ENCODE measurements at places on chromosomes 3 and 15.

DNA sequence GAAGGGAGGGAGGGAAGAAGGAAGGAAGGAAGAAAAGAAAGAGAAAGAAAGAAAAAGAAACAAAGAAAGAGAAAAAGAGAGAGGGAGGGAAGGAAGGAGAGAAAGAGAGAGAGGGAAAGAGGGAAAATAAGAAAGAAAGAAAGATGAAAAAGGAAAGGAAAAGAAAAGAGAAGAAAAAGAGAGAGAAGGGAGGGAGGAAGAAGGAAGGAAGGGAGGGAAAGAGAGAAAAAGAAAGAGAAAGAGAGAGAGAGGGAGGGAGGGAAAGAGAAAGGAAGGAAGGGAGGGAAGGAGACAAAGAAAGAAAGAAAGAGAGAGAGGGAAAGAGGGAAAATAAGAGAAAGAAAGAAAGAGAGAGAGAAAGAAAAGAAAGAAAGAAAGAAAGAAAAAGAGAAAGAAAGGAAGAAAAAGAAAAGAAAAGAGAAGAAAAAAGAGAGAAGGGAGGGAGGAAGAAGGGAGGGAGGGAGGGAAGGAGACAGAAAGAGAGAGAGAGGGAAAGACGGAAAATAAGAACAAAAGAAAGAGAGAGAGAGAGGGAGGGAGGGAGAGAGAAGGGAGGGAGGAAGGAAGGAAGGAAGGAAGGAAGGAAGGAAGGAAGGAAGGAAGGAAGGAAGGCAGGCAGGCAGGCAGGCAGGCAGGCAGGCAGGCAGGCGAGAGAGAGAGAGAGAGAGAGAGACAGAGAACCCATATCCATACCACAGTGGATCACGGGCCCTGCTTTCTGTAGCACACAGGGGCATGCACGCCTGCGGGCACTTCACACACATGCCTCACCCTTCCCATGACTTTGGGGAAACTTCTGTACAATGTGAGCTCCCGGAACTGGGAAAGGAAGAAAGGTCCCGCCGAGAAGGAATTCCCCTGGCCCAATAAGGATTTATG, 52.5 kb downstream of the ADCY5 start:
- no peak for DNase-seq

DNA sequence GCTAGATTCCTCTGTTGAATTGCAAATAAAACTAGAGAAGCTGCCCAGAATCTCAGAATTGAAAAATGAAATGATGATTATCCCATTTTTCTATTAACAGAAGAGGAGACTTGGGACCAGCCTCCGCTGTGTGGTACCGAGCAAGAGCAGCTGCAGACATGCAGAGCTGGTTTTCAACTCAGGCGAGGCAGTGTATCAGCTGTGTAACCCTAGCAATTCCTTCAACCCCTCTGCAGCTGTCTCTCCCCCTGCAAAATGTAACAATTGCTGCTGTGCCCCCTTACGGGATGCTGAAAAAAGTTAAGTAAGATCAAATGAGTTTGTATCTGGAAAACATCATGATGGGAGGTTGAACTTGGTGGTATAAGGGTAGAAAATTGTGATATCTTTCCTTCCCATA, 98.5 kb upstream of the C3orf80 start:
- DNase-seq, result no peak

- DNase-seq, result no peak
Observed at GRCh38 chr15:85142312-85142711, 160.7 kb downstream of the PDE8A start.

DNA sequence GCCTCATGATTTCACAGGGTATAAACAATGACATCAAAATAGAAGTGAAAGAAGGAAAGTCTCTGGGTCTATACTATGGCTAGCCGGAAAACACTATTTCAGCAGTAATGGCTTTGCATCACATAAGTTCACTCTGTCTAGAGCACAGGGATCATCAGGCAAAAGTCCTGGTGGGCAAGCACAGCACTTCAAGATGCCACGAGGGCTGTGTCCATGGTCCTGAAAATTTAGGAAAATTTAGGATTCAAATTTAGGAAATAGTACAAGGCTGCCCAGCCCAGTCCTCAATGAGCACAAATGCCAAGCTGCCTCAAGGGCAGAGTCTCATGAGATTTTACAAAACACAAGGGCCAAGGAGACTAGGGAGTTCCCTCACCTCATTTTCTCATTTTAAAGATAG, 54.1 kb downstream of the RORA start:
- DNase-seq, result no peak

- no peak for DNase-seq
Observed at GRCh38 chr15:52256930-52257733, 38.5 kb downstream of the MYO5C start.

DNA sequence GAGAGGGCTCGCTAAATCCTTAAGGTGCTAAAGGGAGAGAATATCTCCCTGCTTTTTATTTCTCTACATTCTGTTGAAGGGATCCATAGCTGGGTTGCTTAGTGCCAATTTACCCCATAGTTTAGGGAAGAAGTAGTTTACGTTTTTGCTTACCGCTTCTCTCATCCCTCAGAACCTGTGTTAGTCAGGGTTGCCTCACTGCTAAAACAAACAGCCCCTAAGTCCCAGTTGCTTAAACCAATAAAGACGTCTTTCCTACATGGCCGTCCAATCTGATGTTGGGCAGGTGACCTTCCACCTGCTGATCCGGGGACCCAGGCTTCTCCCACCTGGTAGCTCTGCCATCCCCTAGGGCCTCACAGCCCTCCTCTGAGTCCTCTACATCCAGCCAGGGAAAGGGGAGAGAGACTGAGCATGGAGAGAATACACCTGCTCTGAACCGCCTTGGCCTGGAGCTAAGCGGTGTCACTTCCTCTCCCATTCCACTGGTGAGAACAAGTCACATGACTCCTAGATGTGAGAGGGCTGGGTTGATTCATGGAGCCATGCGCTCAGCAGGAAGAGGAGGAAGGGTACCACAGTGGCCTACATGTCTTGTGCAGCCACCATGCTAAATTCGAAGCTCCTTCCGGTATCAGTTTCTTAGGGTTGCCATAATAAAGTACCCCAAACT, 26.3 kb downstream of the DNASE1L3 start:
- DNase-seq, result no peak

DNA sequence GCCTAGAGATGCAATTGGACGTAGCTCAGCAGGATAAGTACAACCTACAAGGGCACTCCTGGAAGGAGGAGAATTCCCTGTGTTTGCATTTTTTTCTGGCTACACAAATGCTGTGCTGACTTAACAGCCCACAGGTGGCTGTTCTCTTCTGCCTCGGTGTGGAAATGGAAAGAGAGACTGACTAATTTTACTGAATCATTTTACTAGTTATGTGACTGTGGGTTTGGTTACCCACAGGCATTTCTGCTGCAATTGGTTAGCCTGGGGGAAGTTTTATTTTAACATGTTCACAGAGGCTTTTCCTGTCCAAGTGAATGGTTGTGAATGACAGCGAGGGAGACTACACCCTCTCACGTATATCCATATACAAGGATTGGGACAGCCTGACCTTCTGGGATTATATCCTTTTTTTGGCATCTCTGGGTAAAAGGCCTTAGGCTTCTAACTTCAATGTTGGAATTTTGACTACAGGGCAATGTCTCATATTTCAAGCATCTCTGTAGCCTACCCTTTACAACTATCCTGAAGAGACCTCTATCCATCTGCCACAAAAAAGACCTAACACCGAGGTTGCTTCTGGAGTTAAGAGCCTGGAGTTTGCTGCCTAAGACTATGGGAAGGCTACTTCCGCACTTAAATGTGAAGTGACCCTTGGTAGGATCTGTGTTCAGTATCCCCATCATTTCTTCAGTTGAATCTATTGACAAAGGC, 67.2 kb upstream of the TP63 start:
- DNase-seq, result no peak

DNA sequence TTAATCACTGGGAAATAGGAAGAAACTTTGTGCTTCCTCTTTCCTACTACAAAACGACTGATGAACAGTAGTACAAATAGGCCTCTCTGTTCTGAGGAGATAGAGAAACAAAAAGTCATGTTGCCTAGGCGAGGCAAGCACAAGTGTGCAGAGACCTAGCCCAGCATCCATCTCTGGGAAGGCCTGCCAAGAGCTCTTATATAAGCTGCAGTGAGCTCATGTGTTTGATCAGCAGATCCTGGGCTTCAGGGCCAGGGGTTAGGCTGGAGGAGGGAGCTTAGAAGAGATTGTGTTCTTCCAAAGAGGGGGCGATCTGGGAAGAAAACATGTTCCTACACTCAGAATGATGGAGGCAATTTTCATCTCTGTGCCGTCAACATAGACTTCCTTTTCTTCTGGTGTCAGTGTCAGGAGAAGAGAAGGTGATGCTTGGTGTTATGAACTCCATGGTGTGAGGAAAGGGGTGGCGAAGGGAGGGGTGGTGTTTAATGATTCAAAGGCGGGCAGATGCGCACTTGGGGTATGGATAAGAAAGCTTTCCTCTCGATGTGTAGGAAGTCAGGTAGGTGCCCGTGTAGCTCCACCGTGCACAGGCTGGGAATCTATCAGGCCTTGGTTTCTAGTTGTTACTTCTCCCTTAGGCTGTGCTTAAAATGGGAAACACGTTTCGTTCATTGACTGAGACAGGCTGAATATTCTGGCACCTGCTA, 29.5 kb upstream of the ETV5 start:
- DNase-seq, result no peak

DNA sequence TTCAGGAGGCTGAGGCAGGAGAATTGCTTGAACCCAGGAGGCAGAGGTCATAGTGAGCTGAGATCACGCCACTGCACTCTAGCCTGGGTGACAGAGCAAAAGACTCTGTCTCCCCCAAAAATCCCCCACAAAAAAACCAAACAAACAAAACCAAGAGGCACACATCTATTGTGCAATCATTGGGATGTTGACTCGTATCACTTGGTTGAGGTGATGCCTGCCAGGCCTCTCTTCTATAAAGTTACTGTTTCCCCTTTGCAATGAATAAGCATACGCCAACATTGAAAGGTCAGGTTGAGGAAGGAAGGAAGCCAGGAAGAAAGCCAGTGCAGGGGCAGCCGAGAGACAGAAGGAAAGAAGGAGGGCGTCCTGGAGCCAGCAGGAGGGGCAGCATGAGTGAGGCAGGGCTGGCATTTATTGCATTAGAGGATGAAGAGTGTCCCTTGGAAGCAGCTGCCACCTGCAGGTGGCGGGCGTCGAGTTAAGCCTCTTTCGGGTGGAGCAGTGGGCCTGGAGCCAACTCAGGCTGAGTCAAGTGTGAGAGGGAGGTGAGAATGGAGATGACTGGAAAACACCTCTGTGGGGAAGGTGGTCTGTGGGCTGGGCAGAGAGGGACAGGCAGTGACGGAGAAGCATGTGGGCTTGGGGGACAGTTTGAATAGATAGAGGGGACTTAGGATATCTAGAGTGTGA, 8.3 kb upstream of the CSPG4 start:
- peak; percentile 38 for DNase-seq

DNA sequence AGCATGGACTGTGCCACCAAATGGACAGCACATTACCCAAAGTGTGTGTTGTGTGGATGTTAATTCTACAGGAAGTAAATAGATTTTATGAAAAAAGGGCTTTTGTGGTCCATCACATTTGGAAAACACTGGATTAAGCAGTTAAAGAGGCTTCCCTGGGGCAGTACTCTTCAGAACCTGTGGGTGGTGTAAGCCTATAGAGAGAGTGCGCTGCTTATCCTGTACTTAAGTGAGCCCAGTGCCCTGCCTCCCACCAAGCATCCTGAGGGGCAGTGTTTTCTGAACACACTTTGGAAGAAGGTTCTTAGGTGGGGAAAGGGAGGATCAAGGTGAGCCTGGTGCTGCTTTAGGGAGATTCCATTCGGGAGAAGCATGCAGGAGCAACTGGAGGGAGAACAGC, 10.9 kb downstream of the TTLL3 start:
- DNase-seq, result no peak

DNA sequence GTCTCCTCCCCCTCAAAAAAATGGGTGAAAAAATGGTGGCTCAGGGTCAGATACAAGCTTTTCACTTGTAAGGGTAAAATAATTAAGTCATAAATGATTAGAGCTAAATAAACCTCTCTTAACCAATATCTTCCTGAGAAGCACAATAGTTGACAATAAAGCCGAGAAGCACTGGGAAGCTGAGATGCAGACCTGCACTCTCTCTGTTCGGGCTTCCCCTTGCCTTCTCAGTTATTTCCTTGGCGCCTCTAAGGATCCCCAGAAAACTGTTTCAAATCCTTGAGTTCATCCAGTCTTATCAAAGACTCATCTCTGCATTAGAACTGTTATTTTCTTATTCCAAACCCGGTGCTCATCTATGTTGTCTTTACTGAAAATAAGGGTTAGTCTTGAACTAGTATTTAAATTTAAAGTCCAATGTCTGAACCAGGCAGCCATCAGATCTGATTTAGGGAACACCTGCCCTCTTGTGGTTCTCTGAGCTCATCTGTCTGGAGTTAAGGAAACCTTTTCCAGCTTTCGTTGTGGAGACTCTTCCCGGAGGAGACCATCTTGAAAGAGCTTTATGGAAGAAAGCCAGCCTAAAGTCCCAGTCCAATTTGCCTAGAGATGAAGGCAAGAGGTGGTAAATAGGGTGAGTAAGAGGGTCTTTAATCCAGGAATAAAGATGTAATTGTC, 256.4 kb upstream of the MCTP2 start:
- DNase-seq, result peak; percentile 23

- no peak for DNase-seq
Observed at GRCh38 chr3:129549006-129549800, 6.2 kb downstream of the H1-8 start.

DNA sequence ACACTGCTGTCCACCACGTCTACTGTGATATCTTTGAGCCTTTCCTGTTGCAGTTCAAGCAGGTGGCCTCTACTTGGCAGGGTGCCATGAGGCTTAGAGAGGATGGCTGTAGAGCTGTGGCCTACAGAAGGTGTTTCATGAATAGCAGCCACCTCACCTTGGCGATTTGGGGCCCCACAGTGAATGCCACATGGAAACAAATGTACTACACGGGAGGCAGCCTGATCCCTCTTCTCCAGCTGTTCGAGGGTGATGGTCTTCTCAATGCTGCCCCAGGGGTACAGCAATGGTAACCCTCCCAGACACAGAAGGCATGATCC, 70.7 kb downstream of the FAM43A start:
- no peak for DNase-seq

DNA sequence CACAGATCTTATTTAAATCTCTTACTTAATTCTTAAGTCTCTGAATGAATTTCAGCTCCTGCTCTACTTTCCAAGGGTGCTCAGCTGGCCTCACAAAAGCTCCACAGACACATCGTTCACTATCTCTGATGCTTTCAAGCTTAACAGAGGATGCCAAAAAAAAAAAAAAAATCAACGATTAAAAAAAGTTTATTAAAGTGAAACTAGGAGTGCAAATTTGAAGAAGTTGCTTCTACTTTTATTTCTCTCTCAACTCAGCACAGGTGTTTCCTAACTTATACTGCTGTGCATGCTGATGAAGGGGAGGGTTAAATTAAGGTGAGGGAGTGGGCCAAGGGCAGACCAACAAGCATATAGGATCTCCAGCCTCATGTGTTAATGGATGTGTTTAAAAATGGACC, 157.2 kb downstream of the TIGIT start:
- DNase-seq, result no peak

- no peak for DNase-seq
Observed at GRCh38 chr3:172034786-172035685, 4.3 kb upstream of the FNDC3B start.

GRCh38 chr15:54815556-54815955, 381.2 kb downstream of the RSL24D1 start:
- no peak for DNase-seq

GRCh38 chr3:127410137-127410488, 122.3 kb upstream of the PRR20G start:
- DNase-seq, result no peak

GRCh38 chr3:113265231-113265630, 53.9 kb downstream of the BOC start:
- no peak for DNase-seq

Data from NCI-H1092 (cell line).